Stimulated activated CD8-positive, alpha-beta memory T cell treated with anti-CD3 and anti-CD28 coated beads, Interleukin-2, amount 100 ng/mL, for 48 hours (primary cell): ENCODE measurements at places on chromosomes 12 and 14.

GRCh38 chr12:2395354-2395977 is 342.7 kb downstream of the CACNA1C start:
- DNase-seq: peak; percentile 24

DNA sequence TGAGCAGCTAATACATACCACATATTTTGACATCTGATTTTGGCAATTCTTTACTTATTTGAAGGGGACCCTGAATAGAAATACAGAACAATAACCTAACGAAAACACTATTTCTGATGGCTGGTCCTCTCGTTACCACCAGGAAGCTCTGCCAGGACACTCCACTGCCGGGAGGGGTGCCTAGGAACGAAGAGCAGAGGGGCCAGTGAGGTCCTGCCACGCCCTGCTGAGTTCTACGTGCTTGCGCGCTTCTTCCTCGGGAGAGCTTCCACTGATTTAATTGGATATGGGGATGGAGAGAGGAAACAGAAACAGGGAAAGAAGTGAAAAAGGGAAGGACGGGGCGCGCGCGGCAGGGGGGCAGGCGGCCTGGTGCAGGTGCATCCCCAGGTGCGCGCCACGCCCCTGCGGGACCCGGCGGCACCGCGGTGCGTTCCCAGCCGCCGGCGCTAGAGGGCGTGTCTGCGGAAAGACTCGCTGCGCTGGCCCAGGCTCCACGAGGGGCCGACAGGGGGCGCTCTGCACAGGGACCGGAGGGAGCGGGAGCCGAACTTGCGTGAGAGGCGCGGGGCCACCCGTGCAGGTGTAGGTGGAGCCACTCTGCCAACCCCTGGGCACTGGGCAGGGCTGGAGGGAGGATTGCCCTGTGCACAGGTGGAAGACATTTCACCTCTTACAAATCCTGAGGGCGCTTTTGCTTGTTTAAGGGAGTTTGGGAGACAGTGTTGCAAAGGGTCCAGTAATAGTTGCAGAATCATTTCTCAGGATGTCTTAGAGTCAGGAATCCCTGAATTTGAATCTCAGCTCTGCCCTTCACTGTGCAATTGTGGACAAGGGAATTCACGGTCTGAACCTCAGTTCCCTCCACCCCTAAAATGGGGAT is 986.3 kb upstream of the TMEM132C start:
- DNase-seq: peak; percentile 66

- no peak for DNase-seq
These were observed 5.5 kb downstream of the DDIT3 start for GRCh38 chr12:57514720-57515407.

- peak; percentile 43 for DNase-seq
These were observed 71.3 kb downstream of the ANKRD9 start for GRCh38 chr14:102437997-102438915.

GRCh38 chr12:112408621-112409020 is 784 bp downstream of the RPL6 start:
- no peak for DNase-seq

GRCh38 chr12:115895247-115895646 is 382.2 kb downstream of the MED13L start:
- no peak for DNase-seq

DNA sequence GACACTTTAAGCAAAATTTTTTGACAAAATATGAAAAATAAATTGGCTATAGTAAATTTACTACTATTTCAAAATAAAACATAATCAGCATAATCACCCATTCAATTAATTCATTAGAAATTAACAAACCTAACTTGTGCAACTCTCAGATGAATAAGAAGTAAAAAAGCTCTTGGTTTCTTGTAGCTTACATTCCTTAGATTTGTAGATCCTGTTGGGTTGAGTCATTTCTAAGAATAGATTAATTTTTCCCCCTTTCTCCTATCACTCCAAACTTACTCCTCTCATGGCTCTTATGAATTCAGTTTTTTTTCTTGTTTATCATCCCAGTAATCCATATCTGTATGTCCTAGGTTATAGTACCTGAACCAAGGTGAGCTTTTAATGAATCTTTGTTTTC is 230.9 kb upstream of the LRIG3 start:
- no peak for DNase-seq

- no peak for DNase-seq
These were observed 64.2 kb upstream of the PYGL start for GRCh38 chr14:51008446-51008845.

DNA sequence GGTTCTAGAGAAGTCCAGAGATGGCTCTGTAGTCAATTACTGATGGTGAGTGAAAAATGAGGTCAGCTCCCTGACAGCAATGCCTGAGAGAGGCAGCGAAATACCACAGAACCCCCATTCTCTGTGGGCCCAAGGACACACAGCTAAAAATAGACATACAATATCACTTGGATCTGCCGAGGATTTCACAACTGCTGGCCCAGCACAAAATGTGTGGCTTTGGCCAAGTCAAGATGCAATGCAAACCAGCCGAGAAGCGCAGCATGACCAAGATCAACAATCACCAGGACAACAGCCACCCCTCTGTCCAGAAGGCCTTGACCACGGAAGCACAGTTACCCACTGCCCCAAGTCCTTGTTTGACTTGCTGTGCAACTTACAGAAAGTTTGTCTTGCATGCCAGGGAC is 52.2 kb downstream of the CKAP4 start:
- DNase-seq: no peak

- peak; percentile 83 for DNase-seq
These were observed 1.1 kb upstream of the NAB2 start for GRCh38 chr12:57087691-57088353.

DNA sequence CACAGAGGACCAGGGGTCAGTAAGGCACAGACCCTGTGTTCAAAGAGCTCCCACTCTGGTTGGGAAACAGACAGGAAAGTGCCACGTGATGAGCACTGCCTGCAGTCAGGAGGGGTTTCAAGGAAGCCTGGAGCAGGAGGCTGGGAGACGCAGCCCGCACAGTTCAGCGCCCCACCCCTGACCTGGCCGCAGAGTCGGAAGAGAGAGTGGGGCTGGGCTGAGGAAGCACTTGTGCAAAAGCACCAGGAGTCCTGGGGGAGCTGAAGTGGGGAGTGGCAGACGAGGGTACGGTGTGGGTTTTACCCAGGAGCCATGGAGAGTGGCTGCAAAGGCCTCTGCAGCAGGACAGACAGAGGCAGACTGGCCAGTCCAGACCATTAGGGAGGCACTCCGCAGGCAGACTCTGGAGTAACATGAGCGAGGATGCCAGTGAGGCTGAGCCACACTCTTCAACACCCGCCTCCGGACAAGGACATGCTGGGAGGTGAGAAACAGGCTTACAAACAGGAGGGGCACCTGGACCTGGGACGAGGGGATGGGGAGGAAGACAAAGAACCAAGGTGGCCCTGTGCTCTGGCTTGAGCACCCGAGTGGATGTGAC is 85.7 kb upstream of the GPR68 start:
- DNase-seq: no peak

- DNase-seq: no peak
These were observed 764.8 kb upstream of the LRFN5 start for GRCh38 chr14:40841886-40842285.

- DNase-seq: no peak
These were observed 41.6 kb downstream of the GNPTAB start for GRCh38 chr12:101789171-101789570.

DNA sequence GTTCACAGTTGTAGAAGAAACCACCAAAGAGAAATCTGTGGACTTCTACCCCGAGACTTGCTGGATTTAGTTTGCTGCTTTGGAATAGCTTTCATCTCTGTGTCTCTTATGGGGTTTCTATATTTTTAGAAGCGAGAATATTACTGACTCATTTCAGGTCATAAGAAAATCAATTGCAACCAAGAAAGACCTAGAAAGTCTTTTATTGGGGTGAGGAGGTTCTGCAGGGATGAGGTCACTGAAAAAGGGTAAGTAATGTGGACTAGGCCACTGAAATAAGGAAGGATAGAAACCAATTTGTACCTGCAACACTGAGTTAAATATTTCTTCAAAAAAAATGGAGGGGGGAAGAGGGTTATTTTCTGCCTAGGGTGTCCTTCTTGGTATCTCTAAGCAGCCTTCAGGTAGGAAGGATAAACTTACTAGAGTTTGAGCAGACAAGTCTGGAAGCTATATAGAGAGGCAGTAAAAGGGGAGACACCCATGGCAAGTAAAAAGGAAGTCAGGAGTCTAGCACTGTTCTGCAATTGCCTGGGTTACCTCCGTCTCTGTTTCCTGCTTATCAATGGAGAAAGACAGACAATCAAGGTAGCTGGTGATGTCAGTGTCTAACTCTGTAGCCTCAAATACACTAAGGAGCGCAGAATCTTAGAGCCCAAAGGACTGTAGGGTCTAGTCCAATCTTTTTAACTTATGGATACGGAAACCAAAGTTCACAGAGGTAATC is 19.6 kb upstream of the KERA start:
- DNase-seq: no peak

DNA sequence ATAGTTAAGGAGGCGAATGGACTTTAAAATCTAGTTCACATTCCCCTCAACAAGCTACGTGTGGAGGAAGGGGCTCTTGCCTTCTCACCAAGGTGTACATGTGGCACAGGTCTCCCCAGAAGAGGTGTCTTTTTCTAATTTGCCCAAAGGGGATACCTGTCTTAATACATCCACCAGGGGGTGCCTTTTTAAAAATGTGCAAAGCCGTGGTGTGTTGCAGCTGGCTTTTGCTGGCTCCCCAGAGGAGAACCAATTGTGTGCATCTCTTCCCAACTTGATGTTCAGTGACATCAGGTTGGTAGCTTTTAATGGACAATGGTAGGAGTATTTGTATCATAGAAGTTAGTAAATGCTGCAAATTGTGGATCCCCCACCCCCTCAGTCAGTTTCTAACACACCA is 33.8 kb downstream of the CREBL2 start:
- no peak for DNase-seq

DNA sequence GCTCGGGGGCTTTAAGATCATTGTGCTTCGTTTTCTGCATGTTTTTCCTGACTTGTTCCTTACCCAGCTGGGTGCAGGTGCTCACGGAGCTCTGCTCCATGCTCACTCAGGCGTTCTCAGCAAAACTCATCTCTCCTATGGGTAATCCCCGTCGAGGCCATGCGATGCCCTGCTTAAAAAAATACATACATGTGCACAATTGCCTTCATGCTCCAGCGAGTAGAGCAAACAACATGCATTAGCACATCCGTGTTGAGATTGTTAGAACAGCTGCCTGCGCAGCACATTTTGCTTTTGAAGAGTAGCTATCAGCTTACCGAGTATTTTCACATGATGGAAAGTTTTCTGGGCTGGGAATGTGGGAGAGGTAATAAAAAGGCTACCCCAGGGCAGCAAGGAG is 16.2 kb downstream of the AACS start:
- DNase-seq: no peak

GRCh38 chr14:71589609-71590008 is 342.6 kb upstream of the RGS6 start:
- no peak for DNase-seq

DNA sequence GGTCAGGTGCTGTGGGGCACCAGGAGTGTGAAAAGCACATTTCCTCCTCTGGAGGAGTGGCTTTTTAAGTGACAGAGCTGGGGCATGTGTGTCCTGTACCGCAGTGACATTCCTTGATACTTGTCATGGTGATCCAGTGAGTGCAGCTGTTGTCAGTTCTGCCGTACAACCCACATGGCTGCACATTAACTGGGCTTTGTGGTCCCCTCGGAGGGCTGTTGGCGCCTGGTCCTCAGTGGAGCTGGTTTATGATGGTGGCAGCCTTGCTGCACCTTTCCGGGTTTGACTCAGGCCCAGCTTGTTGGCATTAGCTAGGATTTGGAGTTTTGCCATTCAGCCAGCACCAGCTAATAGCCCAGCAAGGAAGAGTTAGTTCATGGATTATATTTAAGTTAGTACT is 77.0 kb downstream of the SLC25A47 start:
- DNase-seq: no peak

DNA sequence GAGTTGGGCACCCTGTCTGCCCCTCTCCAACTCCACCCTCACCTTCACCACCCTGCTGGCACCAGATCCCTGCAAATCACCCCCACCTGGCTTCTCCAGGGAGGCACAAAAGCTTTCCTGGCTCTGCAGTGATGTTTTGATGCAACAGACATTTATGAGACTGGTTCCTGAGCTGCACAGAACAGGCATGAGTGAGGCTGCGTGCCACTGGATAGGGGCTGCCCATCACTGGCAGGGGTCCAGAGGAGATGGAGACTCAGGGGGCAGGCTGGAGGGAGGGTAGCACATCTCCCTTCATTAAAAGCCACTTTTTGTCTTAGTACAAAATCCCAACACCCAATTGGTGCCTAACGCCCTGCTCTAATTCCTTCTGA is 17.3 kb upstream of the ZDHHC22 start:
- DNase-seq: no peak

GRCh38 chr12:418432-418831 is 17.0 kb downstream of the CCDC77 start:
- no peak for DNase-seq

DNA sequence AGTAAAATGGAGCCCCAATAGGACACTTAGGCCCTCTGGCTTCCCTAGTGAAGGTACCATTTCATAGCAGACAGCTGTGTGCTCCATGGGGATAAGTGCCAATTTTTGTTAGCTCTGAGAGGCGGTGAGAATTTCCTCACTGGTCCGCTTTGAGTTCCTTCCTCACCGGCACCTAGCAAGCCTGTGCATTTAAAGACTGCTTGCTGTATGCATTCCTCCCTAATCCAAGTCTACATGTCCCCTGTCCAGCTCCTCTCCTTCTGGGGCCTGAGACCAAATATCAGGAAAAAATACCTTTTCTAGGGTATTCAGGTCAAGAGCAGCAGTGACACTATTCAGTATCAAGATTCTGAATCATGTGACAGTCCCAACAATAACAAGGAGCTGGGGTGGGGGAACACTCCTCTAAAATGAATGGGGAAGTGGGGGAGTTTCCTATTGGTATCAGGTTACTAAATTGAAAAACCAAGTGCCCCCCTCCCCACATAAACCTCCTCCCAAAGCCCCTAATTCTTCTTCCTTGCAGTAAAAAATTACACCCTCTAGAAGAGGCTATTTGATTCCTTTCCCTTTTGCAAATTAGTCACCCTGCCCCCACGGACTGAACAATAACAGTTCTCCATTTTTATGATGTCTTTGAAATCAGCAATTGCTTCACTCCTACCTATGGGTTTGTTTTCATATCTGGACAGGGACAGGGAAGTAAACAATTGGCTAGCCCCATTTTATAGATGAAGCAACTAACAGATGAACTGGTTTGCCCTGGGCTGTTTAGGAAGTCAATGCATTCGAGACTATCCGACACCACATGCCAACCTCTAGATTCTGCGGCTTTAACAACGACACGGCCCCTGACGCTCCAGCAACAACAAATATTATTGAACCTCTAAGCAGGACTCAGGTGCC is 28.9 kb downstream of the BCL11B start:
- DNase-seq: no peak
